Stimulated activated CD4-positive, alpha-beta T cell treated with anti-CD3 and anti-CD28 coated beads, Interleukin-15, amount 100 ng/mL, for 48 hours (primary cell): ENCODE measurements at places on chromosomes 1 and 21.

GRCh38 chr21:34027721-34028461 is 45.5 kb upstream of the MRPS6 start:
- DNase-seq, result no peak

- no peak for DNase-seq
Measured at GRCh38 chr1:157682710-157683437, 17.7 kb downstream of the FCRL3 start.

DNA sequence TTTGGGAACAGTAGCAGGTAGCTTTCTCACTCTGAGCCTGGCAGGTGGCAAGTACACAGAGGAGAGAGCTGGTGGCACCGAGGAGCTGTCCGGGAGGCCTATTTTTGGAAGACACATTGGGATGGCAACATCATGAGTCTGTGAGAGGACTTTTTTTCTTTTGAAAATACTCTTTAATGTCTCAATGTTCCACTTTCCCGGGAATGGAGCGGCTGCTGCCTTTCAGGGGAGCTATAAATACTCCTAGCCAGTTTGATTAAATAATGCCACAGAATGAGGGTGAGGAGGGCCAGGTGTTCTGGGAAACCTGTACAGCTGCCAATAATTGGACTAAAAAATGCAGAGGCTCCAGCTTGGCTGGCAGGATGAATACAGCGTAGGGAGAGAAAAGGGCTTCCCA is 93.3 kb upstream of the COG2 start:
- no peak for DNase-seq

GRCh38 chr1:1779320-1779675 is 1.0 kb upstream of the NADK start:
- no peak for DNase-seq

DNA sequence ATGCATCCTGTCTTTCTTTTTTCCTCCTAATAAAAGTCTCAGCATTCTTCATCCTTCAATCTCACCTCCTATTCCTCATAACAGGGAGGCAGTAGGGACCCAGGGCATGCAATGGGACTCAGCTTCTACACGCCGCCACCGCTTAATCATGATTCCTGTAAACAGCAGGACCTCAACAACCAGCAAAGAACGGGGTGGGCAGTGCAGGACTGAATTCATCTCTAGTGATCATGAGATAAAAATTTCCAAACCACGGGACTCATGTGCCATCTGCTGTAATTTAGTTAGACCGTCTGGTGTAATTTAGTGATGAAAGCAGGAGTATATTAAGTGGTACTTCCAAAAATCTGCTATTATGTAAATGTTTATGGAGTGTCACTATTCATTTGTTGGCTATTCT is 5.4 kb downstream of the PRAMEF12 start:
- no peak for DNase-seq

DNA sequence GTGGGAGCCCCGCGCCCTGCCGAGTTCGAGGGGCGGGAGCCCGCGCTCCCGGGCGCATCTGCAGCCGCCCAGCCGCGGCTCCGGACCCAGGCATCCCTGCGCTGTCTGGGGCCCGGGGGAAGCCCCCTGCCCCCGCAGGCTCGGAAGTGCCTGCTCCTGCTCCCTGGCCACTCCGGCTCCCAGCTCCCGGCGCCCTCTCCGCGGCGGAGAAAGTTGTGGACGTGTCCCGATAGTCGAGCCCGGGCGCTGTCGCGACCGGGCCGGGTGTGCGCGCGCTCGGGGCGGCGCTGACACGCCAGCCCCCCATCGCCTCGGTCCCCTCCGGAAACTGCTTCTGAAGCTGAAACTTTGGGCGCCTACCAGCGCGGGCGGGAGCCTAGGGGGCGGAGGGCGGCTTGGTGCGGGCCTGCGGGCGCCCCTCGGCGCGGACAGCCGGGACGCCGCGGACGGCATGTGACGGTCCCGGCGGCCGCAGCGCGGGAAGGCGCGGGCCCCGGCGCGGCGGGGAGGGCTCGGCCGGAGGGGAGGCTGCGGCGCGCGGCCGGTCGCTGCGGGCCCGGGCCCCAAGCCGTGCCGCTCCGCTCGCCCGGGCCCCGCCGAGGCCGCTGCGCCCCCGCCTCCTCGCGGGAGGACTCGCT is 515 bp downstream of the MAN1C1 start:
- DNase-seq, result no peak

DNA sequence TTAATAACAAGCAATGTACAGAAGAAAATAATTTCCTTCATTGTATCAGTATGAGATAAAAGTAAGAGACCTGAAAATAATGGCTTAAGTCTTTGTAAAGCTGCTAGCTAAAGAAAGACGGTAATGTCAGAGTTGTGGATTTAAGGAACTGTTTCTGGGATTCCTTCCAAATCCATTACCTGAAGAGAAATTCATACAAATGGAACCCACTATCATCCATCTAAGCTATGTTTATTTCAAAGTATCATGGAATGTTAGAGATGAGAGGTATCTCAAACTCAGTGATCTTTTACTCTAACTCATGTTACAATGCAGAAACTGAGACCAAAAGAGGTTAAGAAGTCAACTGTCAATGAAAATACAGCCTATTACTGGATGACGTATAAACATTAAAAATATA is 197.7 kb downstream of the DENND1B start:
- DNase-seq, result no peak

DNA sequence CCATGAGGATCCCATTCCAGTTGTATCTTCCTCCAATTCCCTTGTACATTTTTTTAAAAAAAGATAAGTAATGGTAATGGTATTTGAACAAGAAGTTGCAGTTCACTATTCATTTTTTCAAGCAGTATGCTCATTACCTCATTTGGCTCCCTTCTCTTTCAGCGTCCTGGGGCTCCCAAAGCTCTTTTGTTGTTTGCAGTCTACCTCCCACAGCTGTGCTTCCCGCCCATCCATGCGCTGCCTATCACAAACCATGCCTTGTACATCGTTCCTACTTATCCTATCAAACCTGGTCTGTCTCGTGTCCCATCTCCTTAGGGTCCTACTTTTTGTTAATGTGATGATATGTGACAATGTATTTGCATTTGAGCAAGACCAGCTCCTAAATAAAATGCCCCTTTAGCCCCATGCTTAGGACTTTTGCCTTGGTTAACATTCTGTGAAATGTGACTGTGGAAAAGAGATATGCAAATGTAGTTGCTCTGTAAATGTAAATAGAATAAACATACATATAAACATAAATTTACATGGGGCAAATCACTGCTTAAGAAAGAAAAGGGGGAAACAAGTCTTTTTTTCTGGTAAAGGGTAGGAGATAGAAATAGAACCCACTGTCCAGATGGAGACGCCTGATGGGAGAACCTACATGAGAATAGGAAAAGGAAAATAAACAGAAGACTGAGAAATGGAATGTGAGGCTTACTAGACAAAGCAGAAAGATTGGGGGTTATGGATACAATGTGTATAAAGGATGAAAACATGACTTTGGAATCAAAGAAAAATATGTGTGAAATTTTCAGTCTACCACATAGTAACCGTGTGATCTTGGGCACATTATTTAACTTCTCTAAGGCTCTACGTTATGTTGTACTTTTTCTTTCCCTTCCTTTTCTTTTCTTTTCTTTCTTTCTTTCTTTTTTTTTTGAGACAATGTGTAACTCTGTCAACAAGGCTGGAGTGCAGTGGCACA is 59.8 kb upstream of the PLXNA2 start:
- no peak for DNase-seq

DNA sequence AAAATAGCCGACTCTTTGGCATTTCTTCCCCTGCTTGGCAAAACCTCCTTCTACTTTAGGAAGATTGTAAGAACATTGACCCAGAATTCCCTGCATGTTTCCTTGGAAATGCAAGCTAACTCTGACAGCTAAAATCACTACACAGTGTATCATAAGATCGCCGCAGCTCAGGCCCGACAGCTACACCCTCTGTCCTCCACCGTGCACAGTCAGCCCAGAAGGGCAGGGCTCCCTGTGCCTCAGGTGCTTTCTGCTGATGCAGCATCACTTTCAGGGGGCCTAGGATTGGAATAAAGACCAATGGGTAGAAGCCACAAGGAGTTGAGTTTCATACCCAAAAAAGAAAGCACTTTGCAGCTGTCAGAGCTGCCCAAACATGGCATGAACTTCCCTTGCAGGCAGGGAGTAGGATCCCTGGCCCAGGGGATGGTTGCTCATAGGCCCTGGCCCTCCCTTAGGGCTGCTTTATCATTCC is 145.3 kb downstream of the SEC16B start:
- no peak for DNase-seq

GRCh38 chr21:42505090-42505726 is 8.4 kb upstream of the SLC37A1 start:
- no peak for DNase-seq

DNA sequence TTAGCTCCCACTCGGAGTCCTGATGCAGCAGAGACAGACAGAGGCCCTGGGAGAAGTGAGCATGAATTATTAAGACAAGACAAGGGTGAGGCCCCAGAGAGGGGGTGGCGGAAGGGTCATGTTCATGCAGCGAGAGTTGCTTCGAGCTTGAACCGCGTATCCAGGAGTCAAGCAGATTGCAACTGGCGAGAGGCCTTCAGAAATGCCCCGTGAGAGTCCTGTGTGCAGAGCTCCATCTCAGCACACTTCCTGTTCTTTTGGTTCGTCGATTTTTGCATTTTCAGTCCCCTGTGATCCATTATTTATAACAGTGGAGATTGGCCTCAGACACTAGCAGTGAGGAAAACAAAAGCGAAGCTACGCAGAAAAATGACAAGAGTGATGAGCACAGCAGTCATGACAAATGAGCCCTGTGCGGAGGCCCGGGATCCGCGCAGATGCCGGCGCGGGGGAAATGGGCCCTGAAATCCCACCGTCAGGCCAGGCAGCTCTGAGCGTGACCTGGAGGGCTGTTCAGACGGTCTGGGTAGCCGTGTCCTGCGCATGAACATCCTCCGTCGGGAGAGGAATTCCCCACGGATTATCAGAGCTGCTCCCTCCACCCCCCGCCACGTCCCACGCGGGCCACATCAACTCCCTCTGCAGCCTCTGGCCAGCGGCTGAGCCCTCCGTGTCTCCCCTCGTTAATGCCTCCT is 15.0 kb downstream of the PDE9A start:
- no peak for DNase-seq

DNA sequence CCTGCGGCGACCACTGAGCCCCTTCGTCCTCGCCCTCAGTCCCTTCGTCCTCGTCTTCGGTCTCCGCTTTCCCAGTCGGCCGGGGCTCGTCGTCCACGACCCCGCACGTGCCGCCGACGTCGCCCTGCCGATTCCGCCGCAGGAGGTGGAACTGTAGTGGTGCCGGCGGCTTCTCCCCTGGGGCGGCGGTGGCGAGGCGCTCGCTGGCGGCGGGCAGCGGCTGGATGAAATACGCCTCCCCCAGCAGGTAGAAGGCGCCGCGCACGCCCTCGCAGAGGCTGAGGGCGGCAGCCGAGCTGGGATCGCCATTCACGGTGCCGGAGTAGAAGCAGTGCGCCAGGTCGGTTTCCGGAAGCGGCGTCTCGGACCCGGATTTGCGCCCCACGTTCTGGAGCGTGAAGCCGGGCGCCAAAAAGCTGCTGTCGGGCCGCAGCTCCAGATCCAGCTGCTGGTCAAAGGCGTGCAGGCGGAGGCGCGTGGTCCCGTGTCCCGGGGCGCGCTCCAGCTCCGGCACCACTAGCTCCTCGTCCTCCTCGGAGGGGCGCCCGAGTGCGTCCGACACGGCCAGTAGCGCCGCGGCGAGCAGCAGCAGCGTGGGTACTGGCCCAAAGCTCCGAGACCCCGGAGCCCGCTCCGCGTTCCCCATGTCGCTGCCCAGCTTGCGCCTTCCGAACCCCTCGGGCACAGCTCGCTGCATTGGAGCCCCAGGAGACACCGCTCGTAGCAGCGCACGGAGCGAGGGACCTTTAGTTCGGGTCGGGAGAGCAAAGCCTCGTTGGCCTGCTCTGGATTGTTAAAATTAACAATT is 747 bp downstream of the ADAMTS1 start:
- no peak for DNase-seq

- no peak for DNase-seq
Measured at GRCh38 chr1:96825950-96826576, 104.5 kb downstream of the PTBP2 start.

- DNase-seq, result no peak
Measured at GRCh38 chr1:42176902-42177519, 12.5 kb upstream of the GUCA2A start.

- DNase-seq, result no peak
Measured at GRCh38 chr1:24414775-24415333, 748 bp upstream of the NIPAL3 start.

DNA sequence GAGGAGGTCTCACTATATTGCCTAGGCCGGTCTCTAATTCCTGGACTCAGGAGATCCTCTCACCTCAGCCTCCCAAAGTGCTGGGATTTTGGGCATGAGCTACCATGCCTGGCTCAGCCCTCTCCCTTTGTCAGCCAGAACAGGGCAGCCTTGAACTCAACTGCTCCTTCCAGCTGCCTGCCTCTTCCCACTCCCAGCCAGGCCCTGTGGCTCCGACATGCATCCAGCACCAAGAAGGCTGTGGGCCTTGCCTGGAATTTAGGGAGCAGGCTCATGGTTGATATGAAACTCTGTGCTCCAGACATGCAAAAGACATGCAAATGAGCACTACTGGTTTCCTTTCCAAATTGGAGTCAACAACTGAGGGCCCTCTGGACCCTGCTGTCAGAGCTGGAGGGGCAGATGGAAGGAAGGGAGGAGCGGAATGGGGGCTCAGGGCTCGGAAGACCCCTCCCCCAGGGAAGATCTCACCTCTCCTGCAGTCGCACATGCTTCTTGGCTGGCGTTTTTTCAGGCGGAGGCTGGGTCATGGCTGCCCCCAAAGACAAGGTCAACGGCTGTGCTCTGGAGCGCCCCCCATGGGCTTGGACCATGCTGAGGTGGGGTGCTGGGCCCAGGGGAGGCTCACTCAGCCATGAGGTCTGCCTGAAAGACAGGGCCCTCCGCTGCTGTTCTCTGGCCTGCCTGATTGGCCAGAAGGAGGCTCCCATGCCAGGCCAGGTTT is 1.4 kb downstream of the PTPN7 start:
- DNase-seq, result no peak

GRCh38 chr1:247824023-247824422 is at the start of gene OR14A16:
Gene OR14A16 (minus strand): TSS chr1:247824119. CDS start chr1:247815729, 8,390 bp downstream.
- DNase-seq, result no peak
